Activated T-helper 9 cell treated with anti-CD3 and anti-CD28 coated beads, Interleukin-2, amount 50 U/mL, for 16 hours (primary cell): ENCODE measurements at places on chromosomes 2 and 18.

GRCh38 chr2:46794693-46795317 lies 120.8 kb downstream of the MCFD2 start:
- DNase-seq = no peak

DNA sequence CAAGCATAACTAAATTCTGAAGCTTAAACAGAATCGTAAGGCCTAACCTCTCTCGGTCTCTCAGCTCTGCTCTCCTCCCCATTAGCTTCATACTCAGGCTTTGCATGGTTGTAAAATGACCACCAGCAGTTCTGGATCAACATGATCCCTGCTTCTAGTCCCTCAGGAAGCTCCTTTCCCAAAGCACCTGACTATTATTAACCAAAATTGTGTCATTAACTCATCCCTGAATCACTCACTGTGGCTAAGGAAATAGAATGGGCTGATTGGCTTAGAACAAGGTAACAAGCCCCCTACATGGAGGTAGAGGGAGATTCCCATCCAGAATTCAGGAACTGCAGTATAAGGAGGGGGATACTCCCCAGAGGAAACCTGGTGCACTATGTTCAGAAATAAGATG lies 448.3 kb downstream of the ARHGAP15 start:
- no peak for DNase-seq

- DNase-seq = no peak
Measured at GRCh38 chr2:206970589-206971360, 31.5 kb downstream of the CPO start.

- no peak for DNase-seq
Measured at GRCh38 chr2:52639692-52640091, 1127.9 kb upstream of the CHAC2 start.

DNA sequence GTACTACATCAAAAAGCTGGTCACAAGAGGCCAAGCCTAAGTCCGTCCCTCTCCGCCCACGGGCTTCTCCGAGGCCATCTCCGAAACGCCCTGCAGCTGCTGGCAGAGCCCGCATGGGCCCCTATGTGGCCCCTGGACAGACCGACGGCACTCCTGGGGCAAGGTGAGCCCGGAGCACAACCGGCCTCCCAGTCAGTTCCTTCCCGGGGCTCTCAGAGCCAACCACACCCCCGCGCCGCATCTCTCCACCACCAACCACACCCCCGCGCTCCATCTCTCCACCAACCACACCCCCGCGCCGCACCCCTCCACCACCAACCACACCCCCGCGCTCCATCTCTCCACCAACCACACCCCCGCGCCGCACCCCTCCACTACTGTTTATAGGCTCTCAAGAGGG lies 93.5 kb downstream of the ZNF516 start:
- no peak for DNase-seq

DNA sequence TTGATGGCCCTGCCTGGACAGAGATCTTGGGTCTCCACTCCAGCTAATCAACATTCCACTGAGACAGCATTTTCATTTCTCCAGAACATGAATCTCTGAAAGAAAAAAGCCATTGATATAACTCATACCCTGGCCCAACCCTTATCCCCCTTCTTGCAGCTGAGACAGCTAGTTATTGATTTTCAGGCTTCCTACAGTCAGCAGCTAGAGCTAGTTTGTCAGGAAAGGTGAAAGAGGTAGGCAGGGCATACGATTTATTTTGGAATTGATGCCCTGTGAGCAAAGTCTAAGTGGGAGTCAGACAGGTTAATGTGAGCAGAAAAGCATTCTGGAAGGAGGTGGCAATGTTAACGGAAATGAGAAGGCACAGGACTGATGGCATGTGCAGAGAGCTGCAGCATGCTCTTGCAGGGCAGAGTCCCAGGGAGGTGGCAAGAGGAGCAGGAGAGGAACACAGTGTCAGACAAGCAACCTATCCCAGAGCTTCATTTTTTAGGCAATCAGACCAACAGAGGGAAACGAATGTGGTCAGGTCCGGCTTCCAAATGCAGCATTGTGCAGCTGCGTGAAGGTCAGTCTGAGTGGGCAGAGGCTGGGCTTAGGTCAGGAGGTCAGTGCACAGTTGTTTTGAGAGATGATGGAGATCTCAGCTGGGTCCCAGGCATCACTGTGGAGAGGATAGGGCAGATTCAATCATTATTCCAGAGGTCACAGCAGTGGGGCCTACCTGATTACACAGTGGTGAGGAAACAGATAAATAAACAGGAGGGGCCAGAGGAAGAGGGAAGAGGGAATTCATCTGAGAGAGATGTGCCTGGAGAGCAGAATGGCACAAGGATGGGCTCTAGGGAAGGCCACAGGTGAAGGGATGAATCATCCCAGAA lies 134.8 kb downstream of the CMPK2 start:
- DNase-seq = no peak

DNA sequence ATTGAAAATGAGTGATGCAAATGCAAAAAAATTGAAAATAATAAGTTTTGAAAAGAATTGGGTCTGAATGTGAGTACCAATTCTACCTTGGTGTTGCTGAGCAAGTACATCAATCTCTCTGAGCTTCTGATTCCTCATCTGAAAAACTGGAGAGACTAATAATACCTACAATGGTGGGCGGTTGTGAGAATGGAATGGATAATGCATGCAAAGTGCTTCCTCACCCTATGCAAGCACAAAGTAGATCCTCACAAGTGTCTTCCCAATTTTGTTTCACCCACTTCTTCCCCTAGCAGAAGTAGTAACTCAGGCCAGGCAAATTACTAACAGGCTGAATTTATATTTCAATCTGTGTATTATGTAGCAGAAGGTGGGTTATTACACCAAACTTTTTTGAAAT lies 191.7 kb upstream of the PIK3C3 start:
- DNase-seq = no peak

DNA sequence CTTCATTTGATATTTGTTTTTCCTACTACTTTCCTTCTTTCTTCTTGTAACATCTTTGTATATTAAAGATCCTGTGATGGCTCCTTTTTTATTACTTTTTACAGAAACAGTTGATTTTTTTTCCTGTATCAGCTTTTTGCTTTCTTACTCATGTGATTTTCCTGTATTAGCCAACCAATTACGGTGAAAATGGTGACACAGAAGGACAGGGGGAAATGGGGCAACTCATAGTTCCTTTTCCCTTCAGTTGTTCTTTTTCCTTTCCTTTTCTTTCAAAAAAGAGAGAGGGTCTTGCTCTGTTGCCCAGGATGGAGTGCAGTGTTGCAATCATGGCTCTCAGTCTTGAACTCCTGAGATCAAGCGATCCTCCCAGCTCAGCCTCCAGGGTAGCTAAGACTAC lies 117.8 kb downstream of the ATL2 start:
- no peak for DNase-seq
